ENCODE measurements at places on chromosomes 6 and 20.

DNA sequence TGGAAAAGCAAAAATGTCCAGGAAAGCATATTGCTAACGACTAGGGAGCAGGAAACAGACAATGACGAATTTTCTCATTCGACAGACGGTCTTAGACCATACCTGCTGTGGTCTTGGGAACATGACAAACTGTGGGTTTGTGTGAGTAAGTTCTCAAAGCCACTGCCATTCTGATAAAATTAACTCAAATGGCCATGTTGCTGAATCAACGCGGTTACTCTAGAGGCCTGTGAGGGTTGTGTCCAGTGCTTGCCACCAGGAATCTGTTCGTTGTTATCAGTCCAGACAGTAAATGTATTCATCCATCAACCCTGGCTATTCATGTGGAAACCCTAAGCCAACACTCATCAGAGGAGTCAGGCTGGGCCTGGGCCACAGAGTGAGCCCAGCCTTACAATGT is 124.3 kb downstream of the MYLK4 start:
- no peak for DNase-seq

GRCh38 chr6:14717307-14717706 is 528.6 kb upstream of the JARID2 start:
- no peak for DNase-seq

- no peak for DNase-seq
Observed at GRCh38 chr20:50385733-50386640, 124.2 kb upstream of the PTPN1 start.

DNA sequence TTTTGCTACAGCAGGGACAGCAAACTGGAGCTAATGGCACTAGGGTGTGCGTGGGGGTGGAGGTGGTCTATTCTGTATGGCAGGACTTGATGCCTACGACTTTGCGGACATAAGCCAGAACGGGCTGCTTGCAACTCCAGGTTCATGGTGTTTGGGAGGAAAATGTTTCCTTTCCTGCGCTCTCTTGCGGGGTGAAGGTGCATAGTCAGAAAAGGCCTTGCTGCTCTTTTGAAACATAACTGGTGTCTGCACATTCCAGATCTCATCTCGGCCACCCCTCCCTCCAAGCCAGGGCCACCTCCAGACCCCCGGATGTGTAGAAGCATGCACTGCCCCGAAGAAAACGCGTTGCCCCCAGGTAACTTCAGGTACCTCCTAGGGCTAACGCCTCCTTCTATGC is 8.1 kb downstream of the FOXA2 start:
- no peak for DNase-seq

- peak; percentile 79 for DNase-seq
Observed at GRCh38 chr20:46117704-46118467, at the start of gene CD40. Gene CD40 (plus strand): TSS chr20:46118314. CDS start chr20:46118344, 30 bp downstream.

DNA sequence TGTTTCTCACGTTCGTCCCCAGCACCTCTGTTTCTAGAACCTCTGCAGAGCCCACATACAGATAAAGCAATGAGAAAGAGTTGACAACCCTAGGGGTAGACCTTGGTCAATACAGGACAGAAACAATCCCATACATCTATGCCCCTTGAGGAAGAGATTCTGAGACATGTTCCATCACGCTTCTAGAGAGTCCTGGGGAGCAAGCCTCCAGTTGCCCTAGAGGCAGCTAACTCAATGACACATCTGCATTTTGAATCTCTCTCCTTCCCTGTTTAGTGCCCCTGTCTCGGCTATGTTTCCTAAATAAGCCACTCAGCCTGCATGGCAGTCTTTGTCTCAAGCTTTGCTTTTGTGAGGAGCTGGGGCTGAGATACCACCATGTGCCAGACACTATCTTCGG is 435.3 kb downstream of the CD83 start:
- DNase-seq, result no peak

- no peak for DNase-seq
Observed at GRCh38 chr6:137964876-137965275, 97.8 kb downstream of the TNFAIP3 start.

GRCh38 chr20:57473246-57474048 is 51.5 kb downstream of the CTCFL start:
- DNase-seq, result no peak

DNA sequence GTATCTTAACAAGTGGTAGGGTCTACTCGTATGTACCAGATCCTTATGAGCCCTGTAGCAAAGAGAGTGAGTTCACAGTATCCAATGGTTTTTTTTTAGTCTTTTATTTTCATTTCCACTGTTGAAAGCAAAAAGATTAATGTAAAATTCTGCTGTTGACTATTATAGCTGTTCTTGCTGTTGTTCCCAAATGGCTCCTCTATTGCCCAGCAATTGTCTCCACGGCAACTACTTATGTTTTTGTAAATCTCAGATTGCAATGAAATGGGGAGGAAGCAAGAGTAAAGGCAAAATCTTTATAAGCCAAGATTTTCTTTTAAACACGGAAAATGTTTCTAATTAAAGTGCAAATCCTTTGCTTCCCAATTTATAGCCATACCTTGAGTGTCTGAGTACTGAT is 406.1 kb downstream of the EPM2A start:
- no peak for DNase-seq

GRCh38 chr20:62117362-62117646 is 5.0 kb upstream of the LSM14B start:
- DNase-seq, result no peak

GRCh38 chr6:122223251-122223650 is 176.2 kb upstream of the HSF2 start:
- DNase-seq, result no peak

- DNase-seq, result peak; percentile 65
Observed at GRCh38 chr6:5752391-5752680, 254.4 kb downstream of the NRN1 start.

DNA sequence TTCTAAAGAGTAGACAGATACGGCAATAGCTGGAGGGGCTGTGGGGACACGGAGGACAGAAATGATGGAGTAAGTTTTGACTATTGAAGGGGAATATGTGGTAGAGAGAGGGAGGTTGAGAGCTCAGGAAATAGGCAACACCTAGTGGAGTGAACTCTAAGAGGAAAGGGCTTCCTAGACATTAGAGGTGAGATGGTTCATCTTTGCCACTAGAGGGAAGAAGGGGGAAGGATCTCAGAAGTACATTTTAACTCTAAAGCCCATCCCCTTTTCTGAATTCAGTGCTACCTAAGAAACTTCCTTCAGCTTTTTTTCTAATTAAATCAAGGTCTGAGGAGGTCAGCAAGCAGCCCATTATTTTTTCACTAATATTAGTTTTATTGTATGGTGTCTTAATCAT is 689.4 kb upstream of the MAP3K7 start:
- no peak for DNase-seq

DNA sequence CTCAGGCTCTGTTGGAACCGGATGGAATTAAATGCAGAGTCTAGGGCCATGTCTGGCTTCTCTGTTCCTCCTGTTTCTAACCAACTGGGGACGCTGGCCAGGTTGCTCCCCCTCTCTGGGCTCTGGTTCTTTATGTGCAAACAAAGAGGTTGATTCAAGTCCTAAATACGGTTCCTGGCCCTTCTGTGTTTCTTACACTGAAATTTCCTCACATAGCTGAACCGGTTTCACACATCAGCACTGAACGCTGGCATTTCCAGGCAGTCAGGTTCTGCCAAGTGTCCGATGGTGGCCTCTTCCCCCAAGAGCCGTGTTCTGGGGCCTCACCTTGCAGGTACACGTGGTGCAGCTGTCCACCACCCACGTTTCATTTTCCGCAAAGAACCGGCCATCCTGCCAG is 13.5 kb downstream of the THBS2 start:
- no peak for DNase-seq

DNA sequence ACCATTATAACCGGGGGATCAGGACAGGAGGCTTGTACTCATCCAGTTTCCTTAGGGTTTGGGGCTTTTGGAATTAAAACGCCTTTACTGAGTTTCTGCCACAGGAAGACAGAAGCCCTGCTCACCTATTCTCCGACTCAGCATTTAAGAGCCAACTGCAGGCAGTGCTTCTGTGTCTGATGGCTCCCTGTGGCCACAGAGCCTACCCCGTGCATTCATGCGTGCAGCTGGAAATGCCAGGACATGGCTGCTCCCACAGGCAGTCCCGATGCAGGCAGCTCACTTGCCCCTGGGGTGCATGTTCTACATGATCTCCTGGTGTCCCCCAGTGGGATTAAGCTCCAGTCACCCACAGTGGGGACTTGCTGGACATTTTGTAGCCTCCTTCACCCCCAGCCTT is 22.2 kb downstream of the ZNF831 start:
- DNase-seq, result no peak

- peak; percentile 67 for DNase-seq
Observed at GRCh38 chr6:108621117-108621516, 60.4 kb downstream of the FOXO3 start.

- DNase-seq, result no peak
Observed at GRCh38 chr20:18973529-18974173, 160.1 kb downstream of the SCP2D1 start.

- no peak for DNase-seq
Observed at GRCh38 chr6:10485406-10485805, 35.7 kb upstream of the GCNT2 start.

DNA sequence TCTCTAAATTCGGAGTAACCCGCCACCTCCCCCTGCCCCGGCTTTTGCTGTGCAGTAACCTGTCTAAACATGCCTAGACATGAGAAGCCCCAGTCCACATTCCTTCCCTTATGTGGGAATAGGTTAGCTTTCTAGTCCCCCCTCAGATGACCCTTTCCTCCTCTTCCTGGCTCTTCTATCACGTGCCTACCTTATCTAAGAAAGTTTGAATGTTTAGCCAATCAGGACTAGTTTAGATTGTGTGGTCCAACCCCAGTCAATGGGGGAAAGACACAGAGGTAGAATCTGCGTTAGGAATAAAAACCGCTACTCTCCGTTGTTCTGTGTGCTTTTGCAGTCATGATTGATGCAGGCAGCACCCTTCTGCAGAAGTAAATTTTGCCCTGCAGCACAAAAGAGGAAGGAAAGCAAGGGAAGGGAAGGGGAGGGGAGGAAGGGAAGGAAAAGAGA is 69.0 kb upstream of the CD93 start:
- no peak for DNase-seq

DNA sequence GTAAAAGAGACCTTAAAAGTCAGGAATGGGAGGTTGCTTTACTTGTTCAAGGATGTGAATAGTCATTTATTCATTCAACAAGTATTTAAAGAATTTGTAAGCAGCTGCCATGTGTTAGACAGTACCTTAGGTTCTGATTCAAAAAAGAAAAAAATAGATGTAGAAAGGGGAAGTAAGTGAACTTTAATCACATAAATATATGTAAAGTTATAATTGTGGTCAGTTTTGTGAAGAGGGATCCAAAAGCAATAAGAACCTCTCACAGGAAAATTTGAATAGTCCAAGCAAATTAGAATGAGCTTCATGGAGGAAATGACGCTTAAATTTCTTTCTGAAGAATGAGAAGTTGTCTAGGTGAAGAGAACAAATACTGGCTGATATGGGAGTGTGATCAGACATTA is 596.1 kb upstream of the CITED2 start:
- DNase-seq, result no peak

DNA sequence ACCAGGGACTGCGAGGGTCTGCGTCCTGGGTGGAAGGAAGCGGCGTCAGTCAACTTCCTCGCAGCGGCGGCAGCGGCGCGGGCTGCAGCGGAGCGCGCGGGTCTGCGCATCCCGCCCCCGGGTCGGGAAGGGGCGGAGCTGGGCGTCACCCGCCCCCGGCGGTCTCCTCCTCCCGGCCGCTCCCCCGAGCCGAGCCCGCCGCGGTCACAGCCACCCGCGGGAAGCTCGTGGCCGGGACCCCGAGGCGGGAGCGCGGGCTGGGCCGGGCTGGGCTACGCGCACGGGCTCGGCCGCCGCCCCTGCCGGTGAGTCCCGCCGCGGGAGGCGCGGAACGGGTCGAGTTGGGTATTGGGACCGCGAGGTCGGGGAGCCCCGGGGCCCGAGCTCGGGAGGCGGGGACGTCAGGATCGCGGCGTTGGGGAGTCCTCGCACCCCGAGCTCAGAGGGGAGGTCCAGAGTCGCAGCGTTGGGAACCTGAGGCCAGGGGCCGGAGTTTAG is at the start of gene PAQR8:
Gene PAQR8 (plus strand): TSS at position 207 of the 498 bp plus-strand sequence. CDS start 41,063 bp downstream, outside the sequence.
- DNase-seq, result no peak

GRCh38 chr6:69044534-69044933 is 409.5 kb downstream of the ADGRB3 start:
- no peak for DNase-seq

- DNase-seq, result no peak
Observed at GRCh38 chr20:31633339-31633914, 4.3 kb upstream of the COX4I2 start.

GRCh38 chr6:154916857-154917256 is 78.3 kb upstream of the TIAM2 start:
- DNase-seq, result no peak

- no peak for DNase-seq
Observed at GRCh38 chr6:30542915-30543314, 13.4 kb downstream of the GNL1 start.

GRCh38 chr20:4026093-4026601 is 10.8 kb upstream of the RNF24 start:
- DNase-seq, result no peak

- DNase-seq, result no peak
Observed at GRCh38 chr6:69594405-69594804, 202.4 kb downstream of the LMBRD1 start.

DNA sequence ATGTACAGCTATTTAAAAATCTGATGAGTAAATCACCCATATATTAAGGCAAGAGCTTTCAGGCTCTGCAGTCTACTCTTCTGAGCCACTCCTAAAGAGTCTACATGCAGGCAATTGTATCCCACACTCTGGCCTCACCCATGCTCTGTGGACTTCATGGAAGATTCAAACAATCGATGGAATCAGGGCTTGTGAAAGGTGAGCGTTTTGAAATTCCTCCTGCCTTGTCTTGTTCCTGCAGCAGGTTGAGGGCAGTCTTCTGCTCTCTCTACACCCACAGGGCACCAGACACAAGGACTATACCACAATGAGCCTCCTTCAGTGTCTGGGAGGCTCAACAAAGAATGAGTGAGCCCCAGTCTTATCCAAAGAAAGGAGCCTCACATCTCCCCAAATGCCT is 51.1 kb downstream of the TBC1D7 start:
- no peak for DNase-seq

DNA sequence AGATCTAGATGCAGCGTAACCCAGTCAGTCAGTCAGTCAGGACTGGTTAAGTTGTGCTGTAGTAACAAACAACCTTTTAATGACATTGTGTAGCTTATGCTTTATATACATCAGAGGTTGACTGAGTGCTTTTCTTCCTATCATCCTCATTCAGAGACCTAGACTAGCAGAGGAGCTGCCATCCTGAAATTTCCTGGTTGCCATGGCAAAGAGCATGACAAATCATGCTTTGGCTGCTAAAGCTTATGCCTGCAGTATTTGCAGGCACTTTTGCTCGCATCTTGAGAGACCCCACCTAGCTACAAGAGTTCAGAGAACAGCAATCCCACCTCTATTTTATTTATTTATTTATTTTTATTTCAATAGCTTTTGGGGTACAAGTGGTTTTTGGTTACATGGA is 244.0 kb downstream of the BTBD3 start:
- no peak for DNase-seq

GRCh38 chr6:154606457-154606856 is 96.0 kb upstream of the CNKSR3 start:
- DNase-seq, result no peak

DNA sequence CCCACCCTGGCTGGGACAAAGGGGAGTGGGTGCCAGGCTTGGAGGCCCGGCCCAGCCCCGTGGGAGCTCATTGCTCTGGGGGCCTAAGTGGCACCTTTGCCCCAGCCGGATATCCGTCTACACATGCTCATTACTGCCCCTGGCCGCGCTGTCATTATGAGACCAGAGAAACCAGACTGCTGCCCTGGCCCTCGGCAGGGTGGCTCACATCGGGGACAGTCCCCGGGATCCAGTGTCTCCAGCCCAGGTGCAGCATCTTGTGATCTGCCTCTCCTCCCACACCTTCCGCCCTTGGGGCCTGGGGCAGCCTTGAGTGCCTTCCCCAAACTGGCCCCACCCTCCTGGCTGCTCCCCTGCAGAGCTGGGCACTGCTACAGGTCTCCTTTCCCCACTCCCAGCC is 4.9 kb downstream of the SRMS start:
- no peak for DNase-seq

Data from kidney epithelial cell (primary cell).